ENCODE measurements at places on chromosomes 4 and X.

GRCh38 chrX:102723456-102723855 is 2.9 kb downstream of the GPRASP3 start:
- DNase-seq: no peak

DNA sequence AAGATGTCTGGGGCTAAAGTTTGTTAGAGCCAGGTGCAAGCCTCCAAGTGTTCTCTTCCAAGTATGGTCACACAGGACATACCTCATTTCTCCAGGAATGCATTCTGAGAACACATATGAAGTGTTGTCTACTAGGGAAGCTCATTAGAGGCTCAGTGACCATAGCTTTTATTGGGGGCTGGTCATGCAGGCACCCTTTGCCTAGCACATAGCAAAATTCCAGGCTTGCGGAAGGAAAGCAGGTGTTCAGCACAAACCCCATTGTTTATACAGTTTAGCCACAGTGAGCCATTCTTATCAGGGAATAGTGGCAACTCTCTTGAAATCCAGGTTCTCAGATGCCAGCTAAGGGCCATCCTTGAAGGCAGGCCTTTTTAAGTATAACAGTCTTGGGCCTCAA is 339.4 kb upstream of the ZCCHC13 start:
- DNase-seq: no peak

DNA sequence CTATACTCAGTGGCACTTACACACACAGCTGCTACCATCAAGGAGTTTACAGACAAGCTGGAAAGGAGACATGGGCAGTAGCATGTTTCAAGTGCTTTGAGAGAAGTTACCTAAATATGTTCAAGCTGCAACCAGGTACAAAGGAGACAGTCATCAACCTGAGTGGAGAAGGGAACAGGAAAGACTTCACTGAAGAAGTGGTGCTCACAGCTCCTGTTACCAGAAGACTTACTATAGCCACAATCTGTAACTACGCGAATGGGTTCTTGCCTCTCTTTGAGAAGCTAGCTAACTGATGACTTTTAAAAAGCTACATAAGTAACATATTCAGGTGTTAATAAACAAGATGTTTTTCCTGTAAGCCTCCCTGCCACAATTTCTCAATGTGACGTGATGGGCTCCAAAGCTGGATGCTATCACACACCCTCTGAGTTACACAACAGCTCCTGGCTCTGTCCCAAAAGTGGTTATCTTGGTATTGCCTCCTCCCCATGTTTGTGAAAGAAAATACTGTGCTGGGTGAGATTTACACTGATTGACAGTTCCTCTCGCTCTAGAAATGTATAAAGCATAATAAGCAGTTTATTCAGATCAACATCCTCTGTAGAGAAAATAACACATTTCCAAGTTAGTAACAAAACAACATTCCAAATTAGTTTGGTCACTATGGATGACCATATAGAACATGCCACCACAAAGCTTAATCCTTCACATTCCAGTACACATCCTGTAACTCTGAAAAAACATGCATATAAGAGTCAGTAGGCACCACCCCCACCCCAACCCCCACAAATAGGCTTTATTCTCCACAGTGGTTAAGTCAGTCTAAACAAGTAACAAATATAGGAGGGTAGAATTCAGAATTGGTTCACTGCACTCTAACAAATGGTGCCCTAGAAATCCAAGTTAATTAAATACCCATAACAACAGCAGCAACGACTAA is 81.8 kb downstream of the FRYL start:
- DNase-seq: no peak

- peak; percentile 10 for DNase-seq
Observed at GRCh38 chrX:57918750-57919436, 8.6 kb upstream of the ZXDA start.

DNA sequence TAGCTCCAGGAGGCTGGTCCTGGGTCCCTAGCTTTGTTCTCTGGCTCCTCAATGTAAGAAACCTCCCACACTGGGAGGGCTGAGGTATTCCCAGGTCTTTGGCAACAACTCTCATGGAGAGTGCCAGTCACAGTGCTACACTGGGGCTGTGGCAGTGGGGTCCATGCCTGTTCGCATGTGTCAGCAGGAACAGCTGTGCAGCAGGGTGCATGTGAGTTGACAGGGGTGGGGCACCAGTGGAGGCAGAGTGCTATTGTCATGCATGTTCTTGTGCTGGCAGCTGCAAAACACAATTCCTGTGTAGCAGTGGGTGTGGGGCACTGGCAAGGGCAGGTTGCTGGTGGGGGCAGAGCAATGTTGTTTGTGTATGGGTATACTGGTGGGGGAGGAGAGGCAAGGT is 246.0 kb downstream of the CXXC4 start:
- DNase-seq: no peak

- no peak for DNase-seq
Observed at GRCh38 chr4:53775381-53775780, 184.1 kb upstream of the LNX1 start.
